KBM-7 (cell line): ENCODE measurements at places on chromosomes 2 and 18.

DNA sequence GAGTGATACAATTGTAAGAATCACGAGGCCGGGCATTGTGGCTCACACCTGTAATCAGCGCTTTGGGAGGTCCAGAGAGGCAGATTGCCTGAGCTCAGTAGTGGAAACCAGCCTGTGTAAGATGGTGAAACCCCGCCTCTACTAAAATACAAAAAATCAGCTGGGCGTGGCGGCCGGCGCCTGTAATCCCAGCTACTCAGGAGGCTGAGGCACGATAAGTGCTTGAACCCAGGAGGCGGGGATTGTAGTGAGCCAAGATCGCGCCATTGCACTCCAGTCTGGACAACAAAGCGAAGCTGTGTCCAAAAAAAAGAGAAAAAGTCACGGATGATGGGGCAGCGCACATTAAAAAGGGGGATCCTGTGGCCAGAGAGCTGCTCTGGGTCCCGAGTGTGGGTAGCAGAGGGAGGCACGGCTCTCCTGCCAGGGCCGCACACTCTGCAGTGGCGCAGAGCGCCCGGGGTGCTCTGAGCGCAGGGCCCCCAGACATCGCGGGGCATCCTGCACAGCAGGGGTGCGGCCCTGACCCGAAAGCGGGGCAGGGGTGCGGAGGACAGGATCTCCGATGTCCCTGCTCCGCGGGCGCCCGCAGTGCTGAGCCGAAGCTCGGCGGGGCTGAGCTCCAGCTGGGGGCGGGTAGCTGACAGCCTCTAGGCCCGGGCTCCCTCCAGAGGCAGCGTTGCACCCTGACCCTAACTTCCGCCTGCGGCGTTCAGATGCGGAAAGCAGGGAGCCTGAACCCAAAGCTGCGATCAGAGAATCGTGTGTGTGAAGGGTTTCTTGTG is 30.4 kb upstream of the RAB6D start:
- DNase-seq, result no peak

GRCh38 chr2:63530704-63531279 is 57.5 kb downstream of the WDPCP start:
- DNase-seq, result no peak

GRCh38 chr2:118417406-118418120 is 329.3 kb downstream of the INSIG2 start:
- no peak for DNase-seq

DNA sequence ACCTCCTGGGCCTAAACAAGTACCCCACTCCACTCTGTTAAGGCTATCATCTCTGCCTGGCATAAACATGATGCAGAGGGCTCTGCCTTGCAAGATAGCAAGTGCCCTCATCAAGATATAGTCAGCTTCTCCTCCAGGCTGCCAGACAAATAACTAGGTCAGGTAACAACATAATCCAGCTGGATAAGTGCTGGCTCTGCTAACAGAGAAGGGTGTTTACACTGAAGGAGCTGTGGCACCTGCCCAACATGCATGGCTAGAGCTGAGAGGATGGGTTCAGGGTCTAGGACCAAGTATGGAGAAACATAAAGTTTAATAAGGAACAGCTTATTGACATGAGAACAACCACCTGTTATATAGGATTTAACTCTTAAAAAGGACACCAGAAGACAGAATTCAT is 42.8 kb downstream of the DLGAP1 start:
- DNase-seq, result no peak

DNA sequence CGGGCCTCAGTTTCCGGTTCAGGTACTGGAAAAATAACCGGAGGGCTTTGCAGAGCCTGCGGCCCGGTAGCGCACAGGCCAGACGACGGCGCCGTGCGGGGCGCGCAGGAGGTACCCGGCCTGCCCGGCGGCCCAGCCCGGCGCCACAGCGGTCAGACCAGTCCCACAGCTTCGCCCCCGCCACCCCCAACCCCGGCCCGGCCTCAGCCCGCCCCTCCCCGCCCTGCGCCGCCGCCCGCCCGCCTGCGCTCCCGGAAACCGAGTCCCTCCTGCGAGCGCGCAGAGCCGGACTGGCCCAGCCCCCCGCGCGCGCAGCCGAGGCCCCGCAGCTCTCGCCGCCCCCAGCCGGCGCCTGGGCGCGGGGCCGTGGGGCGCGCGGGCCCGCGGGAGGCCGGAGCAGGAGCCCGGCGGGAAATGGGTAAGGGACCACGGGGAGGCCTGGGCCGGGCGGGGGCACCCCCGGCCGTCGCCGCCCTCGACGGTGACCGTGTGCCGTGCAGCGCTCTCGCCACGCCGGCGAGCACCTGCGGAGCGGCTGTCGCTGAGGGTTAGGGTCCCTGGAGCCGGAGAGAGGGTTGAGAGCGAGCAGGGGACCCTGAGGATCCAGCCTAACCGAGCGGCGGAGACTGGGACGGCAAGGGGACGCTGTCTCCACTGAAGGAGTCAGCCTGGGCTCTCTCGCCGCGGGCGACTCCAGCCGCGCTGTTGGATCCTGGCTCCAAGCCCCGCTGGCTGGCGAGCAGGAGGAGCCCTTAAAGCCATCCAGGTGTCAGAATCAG is 16.5 kb upstream of the PSD4 start:
- DNase-seq, result peak; percentile 44

DNA sequence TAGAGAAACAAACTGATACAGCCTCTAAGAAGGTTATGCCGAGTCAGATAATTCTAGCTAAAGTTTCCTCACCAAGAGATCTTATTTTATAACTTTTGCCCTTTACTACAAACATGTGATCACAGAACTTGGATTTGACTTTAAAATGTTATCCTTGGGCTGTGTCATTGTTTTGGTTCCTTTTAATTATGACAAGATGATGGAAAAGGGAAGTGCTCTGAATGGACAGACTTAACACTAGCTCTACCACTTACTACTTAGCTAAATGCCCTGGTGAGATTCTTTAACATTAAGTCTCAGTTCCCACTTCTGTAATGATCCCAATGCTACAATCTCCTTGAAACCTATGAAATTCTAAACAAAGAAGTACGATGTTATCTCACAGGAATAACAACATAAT is 69.9 kb downstream of the RTTN start:
- peak; percentile 58 for DNase-seq

DNA sequence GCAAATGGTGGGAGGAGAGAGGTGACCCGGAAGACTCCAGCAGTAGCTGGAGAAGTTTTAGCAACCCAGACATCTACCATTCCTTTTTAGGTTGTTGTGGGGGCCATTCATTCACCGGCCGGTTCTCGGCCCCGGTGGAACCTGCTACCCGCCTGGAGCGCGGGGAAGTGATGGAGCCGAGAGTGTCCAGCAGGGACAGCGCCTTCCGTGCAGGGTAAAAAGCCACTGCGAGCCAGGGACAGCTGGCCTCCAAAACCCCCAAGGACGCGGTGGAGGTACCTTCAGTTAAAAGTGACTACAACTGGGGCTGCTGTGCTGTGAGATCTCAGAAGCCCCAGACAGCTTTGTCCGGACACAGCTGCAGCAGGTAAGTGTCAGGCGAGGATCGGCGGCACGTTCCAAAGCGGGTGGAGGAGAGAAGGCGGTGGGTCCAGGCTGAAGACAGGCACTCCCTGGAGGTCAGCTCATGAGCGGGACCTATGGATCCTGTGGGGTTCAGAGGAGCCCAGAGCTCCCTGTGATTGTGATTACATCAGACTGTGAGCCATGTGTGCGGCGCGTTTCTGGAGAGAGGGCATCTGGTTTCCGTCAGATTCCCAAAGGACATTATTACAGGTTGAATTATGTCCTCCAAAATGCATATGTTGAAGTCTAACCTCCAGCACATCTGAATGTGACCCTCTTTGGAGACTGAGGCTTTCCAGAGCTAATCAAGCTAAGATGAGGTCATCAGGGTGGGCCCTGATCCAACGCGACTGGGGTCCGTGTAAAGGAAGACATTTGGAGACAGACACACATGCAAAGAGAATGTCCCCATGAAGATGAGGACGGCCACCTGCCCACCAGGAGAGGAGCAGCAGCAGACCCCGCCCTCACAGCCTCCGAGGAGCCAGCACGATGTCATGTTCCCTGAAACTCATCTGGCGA is 276.3 kb downstream of the EIPR1 start:
- DNase-seq, result no peak

DNA sequence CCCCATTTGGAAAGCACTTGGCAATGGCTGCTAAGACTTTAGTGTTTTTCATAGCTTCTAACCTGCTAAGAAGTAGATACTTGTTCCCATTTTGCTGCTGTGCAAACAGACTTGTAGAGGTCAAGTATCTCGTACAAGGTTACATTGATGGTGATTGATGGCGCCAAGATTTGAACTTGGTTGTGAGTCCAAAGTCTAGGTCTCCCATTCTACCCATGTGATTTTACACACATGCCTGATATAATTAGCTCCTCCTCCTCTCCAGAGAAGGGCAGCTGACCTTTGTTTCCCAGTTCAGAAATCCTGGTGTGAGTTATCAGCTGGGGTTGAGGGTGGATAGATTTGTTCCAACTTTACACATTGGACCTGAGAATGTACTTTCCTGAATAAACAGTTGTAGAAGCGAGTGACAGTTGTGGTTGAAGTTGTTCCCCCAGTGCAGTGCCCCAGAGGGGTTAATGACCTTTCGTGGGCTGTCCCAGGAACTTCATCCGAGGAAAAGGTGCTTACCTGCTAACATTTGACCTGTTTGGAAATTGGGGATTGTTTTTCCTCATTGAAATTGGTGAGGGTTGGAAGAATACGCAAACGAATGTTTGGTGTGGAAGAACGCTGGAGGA is 10.4 kb downstream of the TCF7L1 start:
- DNase-seq, result no peak

DNA sequence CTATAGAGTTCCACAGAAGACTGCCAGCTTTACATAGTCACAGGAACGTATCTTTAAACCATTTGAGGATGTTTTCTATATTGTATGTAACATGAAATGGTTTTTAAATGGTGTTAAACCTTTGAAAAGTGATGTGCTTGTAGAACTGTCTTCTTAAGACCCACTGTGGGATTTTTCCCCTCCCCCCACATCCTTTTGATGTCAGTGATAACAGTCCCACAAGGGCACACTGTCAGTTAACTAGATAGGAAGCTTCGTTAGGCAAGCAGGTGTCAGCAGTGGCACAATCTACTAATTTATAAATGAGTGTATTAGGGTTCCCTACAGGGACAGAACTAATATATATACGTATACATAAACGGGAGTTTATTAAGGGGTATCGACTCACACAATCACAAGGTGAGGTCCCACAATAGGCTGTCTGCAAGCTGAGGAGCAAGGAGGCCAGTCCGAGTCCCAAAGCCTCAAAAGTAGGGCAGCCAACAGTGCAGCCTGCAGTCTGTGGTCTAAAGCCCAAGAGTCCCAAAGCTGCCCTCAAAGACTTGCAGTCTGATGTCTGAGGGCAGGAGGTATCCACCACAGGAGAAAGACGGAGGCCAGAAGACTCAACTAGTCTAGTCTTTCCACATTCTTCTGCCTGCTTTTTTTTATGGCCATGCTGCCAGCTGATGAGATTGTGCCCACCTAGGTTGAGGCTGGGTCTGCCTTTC is 23.8 kb upstream of the HNRNPLL start:
- no peak for DNase-seq

- DNase-seq, result no peak
Observed at GRCh38 chr2:236657215-236657614, 87.6 kb downstream of the ACKR3 start.

DNA sequence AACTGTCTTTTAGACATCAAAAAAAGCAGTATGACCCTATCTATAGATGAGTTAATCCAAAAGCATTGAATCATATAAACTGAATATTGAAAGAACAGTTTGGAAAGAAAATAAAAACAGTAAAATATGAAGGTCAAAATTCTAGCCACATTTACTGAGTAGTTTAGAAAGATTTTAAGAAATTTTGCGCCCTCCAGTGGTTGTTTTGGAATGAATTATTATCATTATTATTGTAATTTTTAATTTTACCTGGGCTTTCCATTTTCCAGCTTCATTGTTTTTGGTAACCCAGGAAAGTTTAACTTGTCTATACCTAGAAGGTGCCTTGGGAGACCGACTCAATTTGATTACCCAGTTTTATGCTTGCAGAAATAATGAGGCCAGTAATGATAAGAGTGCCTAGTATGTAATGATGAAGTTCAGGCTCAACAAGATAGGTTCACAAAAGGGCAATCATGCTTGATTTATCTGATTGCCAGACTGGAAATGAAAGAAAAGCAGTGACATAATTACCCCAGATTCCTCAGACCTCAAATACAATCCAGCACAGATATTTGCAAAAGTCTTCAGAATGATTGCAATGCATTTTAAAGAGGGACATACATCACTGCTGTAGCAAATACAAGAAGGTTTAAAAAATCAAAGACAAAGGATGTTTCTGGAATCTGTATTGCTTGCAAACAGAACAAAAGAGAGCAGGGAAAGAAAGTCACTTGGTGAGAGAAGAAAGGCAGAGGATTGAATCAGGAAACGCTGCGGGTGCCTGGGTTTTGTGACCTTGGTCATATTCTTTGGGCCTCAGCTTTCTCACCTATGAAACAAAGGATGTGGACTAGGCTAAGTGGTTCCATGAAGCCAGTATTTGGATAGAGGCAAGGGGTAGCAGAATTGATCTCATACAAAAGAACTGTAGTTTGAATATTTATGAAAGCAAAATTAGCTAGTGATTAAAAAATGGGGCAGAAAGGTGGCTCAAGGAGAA is 153.8 kb downstream of the MAP2 start:
- peak; percentile 25 for DNase-seq

DNA sequence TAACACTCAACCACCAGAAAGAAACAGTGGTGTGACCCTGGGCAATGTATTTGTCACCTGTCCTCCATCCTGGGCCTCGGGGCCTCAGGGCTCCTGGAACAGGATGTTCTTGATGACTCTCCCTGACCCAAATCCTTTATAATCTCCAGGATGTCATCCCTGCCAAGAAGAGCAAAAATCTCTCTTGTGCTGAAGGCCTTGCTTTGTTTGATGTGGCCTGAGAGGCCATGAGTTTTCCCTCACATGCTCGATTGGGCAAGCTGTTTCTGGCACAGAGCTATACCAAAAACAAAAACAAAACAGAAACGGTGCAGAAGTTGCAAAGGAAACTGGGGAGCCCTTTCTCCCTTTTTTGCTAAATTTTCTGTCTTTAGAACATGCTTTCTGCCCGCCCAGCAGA is 35.7 kb upstream of the ST3GAL5 start:
- DNase-seq, result no peak

DNA sequence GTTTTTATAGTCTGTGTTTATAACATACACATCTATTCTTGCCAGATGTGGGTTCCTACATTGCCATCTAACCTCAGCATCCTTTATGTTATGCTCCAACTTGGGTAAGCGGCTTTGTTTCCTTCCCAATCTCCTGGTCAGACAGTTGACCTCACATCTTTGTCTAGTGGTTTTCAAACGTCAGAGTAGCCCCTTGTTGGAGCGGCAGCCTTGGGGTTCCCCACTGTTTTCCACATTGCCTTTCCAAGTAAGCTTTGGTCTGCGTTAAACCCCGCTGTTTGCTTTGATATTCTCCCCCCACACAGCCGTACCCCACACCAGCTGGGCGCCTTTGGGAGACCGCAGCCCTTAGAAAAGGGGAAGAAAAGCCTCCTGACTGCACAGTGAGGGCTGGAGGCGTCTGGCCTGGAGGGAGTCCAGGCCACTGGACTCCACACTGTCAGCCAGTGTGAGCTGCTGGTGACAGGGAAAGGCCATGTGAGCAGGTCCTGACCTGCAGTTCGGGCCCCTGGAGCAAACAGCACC is 83.3 kb downstream of the MALT1 start:
- DNase-seq, result peak; percentile 73

DNA sequence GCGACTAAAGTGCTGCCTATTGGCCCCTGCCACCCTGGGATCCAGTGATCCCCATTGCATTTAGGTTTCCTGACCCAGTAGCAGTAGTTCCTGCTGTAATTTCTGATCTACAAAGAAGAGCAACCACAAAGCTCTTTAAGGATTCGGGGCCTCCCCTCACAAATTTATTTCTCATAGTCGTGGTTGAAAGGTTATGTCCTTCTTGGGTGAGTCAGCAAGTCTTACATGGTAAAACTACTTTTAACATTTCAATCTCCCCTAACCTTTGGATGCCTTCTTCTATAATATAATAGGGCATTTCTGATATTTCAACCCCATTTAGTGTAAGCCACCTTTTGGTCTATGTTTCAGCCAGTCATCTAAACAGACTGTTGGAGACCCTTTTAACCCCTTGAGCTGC is 14.9 kb downstream of the PIKFYVE start:
- DNase-seq, result no peak
